SIG-M5 (cell line): ENCODE measurements at places on chromosomes 6 and 20.

DNA sequence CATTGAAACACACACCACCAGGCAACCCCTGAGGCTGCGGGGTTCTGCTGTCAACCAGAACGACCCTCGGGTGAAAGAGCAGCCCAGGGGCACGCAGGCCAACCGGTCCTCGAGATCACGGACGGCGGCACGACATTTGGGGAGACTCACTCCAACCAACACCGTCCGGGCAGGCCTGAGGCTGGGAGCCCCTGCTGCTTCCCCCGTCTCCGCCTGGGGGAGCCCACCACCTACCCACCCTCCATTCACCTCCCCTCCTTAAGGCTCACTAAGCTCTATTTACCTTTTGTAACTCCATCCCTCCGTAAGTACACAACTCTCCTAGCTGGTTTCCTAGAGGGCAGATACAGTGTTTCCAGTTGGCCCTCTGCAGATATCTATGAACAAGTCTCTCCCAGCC, 971.3 kb upstream of the DEFB115 start:
- DNase-seq, result no peak

DNA sequence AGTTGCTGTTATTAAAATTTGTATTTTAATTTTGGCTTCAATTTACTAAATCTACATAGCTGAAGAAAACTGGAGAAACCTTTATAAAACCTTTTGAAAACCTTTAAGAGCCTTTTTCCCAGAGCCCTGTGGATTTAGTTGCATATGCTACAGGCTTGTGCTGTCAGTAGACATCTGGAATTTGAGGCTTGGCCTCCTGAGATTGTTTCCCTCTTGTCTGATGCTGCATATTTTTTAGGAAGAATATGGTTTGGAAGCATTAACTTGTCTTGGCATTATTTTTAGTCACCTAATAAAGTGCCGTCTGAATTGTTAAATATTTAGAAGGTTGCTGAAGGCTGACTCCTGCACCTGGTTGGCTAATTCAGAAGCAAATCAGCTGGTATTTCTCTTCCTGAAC, 369.4 kb downstream of the UTRN start:
- no peak for DNase-seq

DNA sequence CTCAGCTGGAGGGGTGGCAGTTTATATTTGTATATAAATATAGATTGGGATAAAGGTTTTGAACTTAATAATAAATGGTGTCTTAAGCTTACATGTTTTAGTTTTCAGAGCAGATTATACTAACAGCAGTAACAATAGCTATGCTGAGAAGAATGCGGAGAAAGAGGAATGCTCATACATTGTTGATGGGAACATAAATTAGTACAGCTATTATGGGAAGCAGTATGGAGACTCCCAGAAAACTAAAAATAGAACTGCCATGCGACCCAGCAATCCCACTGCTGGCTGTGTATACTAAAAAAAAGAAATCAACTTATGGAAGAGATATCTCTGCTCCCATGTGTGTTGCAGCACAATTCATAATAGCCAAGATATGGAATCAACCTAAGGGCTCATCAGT, 127.9 kb downstream of the BCKDHB start:
- no peak for DNase-seq

- DNase-seq, result no peak
Measured at GRCh38 chr6:130949553-130949952, 113.5 kb downstream of the EPB41L2 start.

- no peak for DNase-seq
Measured at GRCh38 chr6:155628306-155628705, 172.7 kb upstream of the NOX3 start.

DNA sequence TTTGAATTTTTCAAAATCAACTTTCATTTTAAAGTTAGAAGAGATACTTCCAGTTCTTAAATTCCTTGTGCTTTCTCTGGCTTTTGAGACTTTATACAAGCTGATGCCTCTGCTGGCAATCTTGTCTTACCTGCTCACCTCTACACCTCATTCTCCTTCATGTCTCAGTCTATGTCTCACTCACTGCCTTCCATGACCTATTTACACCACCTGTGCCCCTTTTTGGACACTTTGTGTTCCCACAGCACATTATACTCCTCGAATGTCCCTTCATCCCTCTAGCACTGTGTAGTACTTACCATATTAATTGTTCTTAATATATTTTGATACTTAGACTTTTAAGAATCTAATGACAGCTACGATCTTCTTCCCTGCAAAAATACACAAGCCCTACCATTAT, 15.3 kb downstream of the PHIP start:
- no peak for DNase-seq

DNA sequence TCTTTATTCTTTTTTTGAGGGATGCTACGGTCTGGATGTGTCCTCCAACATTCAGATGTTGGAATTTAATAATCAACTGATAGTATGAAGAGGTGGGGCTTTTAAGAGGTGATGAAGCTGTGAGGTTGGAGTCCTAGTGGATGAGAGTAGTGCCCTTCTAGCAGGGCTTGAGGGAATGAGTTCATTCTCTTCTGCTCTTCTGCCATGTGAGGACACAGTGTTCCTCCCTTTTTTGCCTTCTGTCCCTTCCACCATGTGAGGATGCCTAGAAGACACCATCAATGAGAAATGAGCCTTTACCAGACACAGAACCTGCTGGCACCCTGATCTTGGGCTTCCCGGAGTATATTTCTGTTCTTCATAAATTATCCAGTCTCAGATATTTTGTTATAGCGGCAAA, 82.1 kb upstream of the MLIP start:
- no peak for DNase-seq

GRCh38 chr6:153135681-153136080, 4.6 kb upstream of the RGS17 start:
- DNase-seq, result no peak

- no peak for DNase-seq
Measured at GRCh38 chr6:37021356-37022129, 16.1 kb downstream of the FGD2 start.

DNA sequence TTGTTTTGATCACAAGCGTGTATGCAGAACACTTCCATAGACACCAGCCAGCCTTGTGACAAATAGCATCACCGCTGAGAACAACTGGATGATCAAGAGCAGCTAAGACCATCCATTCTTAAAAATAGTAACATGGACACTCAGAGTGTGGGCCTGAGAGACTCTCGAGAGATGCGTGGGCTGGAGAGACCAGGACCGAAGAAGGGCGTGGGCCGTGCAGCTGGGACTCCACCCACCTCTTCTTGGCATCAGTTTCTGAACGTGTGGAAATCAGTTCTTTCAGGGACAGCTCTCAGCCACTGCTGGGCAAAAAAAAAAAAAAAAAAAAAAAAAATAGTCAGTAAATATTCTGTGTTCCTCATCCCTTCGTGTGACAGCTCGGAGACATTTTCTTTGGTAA, 314.5 kb upstream of the CDH4 start:
- DNase-seq, result no peak

GRCh38 chr20:3406481-3407039, 909 bp downstream of the DNAAF9 start:
- DNase-seq, result no peak

GRCh38 chr6:122184401-122184827, 215.0 kb upstream of the HSF2 start:
- no peak for DNase-seq

GRCh38 chr6:128508588-128509296, 11.7 kb downstream of the PTPRK start:
- no peak for DNase-seq

DNA sequence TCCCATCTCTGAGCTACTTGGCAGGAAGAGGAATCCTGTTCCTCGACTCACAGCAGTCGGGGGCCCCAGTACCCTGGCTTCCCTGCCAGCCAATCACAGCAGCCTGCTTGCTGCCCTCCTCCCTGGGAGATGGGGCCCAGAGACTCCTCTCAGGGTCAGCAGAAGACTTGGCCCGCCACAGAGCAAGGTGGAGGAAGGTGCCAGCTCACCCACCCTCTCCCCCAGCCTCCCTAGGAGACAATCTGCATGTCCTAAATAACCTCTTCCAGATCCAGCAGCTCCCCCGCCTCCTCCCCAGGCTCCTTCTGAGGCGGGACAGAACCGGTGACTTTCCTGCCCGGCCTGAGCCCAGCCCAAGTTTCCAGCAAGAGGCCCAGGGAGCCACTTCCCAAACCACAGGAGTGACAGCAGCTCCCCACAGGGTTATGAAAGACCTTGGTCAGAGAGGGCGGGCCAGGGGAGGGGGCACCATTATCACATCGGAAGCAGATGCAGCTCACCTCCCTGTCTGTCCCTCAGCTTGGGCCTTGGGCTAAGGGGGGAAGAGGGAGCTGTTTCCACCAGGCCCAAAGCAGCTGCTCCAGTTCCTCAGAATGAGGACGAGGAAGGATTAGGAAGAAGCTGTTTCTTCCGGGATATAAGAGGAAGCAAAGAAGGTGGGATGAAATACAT, 2.3 kb downstream of the CCND3 start:
- peak; percentile 68 for DNase-seq

DNA sequence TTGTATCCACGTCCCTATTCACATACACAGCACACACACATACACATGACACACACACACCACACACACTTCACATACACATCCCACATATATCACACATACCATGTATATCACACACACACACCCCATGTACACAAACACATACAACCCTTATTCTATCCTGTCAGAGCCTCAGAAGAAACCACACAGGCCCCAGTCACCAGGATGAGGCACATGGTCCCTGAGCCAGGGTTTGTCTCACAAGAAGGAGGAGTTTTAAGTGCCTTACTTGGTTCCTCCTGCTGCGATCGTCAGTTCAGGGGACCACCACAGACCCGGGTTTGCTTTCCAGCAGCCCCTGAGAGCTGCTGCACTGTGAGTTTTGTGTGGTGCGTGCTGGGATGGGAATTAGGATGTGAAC, 23.6 kb downstream of the BFSP1 start:
- no peak for DNase-seq

GRCh38 chr6:33845031-33845745, 41.4 kb upstream of the MLN start:
- DNase-seq, result no peak

DNA sequence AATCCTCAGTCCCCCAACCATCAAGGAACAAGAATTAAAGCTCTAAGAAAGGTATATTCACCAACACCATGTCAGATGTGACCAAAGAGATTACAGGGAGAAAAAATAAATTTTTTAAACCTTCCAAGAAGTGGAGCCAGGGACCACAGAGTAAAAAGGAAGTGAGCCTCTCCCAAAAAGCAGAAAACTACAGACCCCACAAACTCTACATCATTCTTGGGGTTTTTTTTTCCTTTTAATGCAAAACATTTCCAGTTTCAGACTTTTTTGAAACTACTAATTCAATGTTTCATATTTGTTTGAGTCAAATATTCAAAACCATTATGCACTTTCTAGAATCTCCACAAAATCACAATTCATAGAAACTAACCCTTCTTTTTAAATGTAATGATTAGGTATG, 6.8 kb upstream of the IL17F start:
- DNase-seq, result no peak

- DNase-seq, result no peak
Measured at GRCh38 chr6:158441716-158442215, 118.1 kb upstream of the TMEM181 start.

DNA sequence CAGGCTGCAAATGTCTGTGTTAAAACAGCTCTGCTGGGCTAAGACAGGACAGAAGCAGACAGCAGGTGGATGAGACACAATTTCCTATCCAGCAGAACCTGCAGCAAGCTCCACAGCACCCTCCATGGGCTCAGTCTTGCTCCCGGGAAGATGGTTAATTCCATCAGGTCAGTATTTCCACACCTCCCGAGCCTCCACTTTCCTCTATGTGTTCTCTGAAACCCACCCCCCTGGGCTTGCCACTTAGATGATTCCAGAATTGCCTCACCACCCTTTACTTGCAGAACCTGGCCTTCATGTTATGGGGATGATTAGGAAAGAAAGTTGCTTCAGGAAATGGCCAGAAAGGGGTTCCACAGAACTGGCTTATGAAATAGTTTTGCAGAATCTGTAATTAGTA, 43.8 kb downstream of the ERMARD start:
- no peak for DNase-seq

DNA sequence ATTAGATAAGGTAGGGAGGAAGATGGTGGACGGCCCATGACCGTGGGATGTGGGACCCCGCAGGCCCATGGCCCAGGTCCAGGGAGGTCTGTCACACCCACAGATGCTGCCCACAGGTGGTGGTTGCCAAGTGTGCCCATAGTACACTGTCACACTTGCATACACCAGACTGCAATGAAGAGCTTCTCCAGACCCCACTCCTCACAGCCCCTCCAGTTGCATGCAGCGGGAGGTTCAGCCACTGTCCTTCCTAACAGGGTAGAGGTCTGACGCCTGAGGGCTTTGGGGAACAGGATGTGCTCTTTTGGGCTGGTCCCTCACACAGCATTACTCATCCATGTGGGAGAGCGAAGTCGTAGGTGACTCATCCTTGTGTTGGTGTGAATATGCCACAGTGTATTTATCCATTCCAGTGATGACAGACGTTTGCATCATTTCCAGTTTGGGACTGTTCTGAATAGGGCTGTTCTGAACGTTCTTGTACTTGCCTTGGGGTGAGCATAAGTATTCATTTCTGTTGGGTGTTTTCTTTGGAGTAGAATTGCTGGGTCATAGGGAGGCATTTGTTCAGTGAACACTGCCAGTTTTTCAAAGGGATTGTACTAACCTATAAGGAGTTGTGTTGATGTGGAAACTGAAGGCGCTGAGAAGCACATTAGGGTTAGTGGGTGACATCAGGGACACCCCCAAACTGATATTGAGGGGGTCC, 10.1 kb upstream of the PYGB start:
- peak; percentile 97 for DNase-seq

- no peak for DNase-seq
Measured at GRCh38 chr20:9507544-9508239, 6.7 kb upstream of the LAMP5 start.

DNA sequence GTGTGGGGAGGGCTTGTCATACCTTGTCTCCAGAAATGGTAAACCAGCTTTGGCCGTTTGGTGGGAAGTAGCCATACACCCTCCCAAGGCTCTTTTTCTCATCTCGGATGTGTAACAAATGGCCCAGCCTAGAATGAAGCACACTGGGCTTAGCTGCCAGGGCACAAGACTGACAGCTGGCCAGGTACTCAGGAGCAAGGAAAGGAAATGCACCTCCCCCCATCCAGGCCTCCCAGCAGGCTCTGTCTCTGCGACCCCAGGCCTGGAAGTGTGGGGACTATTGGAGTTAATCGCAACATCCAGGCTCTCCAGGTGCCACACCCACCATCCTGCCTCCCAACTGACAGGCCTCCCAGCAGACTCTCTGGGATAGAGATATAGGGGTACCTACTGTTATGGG, 43.0 kb downstream of the MRS2 start:
- DNase-seq, result no peak

- DNase-seq, result no peak
Measured at GRCh38 chr6:18415671-18416340, 28.7 kb downstream of the RNF144B start.

GRCh38 chr6:122740936-122741335, 38.6 kb upstream of the FABP7 start:
- no peak for DNase-seq

- no peak for DNase-seq
Measured at GRCh38 chr6:34929241-34929978, 40.4 kb downstream of the ANKS1A start.
